ENCODE measurements at places on chromosomes 16 and 17.

GRCh38 chr17:33421933-33422332, 128.8 kb upstream of the ASIC2 start:
- no peak for DNase-seq

DNA sequence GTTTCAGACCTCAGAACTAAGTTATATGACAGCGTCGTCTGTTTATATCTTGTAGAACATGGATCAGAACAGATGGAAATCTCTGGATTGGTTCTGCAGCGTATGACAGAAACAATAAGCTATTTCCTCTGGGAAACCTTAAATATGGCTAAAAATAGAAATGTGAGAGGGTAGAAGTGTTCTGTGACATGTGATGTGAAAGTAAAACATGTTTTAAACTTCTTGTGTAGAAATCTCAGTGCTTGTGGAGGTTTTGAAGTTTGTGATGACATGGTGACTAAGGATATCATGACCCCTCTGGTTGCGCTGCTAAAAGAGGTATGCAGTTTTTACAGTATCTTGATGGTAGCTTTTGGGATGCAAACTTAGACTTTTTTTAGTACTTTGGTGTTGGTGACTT, 2.8 kb downstream of the HEATR3 start:
- peak; percentile 44 for DNase-seq

DNA sequence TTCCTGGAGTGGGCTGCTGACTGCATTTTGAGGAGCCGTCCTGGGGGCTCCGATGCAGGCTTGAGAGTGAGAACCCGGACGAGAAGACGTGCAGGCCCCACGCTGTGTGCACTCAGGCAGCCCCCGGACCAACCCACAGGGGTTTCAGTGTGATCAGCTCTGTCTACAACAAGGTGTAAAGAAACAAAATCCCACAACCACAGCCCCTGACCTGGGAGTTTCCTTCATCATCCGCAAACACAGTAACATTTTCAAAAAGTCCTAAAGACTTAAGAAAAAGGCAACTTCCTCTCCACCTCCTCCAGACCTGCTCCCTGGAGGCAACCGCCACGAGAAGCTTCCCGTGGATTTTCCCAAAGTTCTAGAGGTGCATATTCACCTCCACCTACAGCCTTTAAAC, 15.4 kb upstream of the MEAK7 start:
- no peak for DNase-seq

DNA sequence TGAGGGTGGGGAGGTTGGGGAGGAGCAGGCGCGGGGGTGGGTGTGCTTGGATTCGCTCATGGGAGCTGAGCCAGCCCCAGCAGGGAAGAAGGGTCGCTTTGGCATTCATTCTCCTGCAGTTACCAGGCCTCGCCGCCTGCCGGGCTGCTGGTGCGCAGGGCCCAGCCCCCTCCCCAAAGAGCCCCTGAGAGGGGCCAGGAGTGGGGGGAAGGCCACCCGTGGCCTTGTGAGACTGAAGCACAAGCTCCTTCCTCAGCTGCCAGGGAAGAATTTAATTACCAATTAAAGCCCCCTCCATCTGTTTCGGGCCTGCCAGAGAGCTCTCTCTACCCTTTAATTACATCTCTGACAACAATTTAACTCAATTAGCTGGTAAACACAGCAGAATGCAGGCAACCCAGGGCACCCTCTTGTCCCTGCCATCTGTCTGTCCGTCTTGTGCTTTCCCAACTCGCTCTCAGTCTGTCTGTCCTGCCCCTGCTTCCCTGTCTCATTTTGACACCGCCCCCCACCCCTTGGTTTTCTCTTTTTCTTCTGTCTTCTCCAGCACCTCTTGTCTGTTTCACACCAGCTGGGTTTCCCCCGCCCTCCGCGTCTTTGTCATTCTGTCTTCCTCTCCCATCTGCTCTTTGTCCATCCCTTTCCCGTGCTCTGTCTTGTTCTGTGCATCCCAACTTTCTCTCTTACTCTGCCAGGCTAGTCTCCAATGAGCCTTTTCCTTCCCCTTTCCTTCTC, 32.7 kb downstream of the CDK5RAP3 start:
- no peak for DNase-seq

- no peak for DNase-seq
Measured at GRCh38 chr17:66713533-66714042, 121.3 kb upstream of the CACNG5 start.

GRCh38 chr17:64585146-64585545, 77.0 kb downstream of the SMURF2 start:
- DNase-seq, result no peak

DNA sequence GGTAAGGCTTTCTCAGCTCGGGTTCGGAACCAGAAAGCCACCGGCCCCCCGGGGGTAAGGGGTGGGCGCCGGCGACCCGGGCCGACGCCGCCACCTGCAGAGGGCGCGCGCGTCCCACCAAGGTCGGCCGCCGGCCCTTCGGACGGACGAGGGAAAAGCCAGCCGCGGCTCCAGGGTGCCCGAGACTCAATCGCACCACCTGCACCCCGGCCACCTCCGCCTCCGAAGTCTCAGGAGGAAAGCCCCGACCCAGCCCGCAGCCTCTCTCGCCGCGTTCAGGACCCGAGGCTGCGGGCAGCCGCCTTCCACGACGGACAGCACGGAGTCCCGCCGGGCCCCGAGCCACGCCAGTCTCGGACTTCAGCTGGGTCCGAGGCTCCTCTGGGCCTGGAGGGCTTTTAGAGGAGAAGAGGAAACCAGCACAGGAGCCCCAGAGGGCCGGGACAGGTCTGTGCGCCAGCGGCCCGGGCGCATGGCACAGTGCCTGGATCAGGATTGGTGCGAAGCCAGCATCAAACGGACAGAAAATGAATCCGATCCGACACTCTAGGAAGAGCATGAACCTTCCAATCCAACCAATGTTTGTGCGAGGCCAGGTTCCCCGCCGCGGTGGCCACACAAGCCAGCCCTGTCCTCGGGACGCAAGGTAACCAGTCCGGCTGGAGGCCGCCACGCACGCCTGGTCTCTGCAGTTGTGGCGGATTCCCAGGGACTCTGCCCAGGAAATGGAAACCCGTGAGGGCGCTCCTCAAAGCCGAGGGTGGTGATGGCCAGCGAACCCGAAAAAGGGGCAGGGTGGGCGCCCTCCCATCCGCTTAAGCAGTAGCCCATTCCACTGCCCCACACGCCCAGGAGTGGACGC, 6.7 kb downstream of the CBX8 start:
- DNase-seq, result no peak

DNA sequence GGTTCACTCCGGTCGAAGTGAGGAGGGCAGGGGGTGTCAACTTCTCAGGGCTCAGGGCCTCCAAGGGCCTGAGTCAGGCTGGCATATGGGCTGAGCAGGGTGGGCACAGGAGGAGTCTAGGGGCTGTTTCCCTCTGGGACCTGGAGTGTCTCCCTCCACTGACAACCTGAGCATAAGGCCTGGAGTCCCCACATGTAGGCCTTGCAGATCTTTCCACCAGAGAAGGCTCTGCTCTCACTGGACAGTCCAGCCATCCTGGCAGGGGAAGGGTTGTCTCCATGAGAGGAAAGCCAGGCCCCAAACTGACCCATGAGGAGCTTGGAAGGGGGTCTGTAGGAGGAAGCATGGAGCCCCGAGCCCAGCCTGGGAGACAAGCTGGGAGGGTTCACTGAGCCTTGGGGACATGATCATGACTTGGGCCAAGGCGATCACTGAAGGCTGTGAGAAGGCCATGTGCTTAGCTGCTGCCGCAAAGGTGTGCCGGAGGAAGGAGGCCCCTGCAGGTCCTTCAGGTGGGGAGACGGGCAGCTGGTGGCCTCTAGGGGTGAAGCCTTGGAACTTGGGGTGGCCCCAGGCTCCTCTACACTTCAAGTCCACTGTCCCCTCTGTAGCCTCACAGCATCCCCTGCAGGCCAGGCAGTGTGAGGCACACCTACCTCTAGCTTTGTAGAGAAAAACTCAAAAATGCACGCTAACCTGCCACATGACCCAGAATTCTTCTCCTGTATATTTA, 9.9 kb downstream of the CMTM2 start:
- no peak for DNase-seq

GRCh38 chr17:31843070-31843745, 15.8 kb downstream of the COPRS start:
- DNase-seq, result peak; percentile 81

- no peak for DNase-seq
Measured at GRCh38 chr17:5541610-5542202, 42.6 kb downstream of the NLRP1 start.

DNA sequence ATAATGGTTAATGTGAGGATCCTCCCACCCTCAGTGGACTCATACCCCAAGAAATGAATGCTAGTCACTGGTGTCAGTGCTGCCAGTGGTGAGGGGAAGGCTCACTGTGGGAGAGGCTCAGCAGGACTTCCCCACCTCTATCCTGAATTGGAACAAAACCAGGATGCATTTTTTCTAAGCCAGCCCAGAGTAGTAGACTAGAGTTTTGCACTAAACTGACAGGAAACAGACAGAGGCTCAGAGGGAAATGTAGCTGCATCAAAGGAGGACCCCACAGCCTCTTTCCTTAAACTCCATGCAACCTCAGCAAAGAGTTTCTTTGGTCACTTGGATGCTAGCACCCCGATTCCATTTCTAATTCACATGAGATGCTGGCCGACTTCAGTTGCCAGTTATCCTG, 10.7 kb upstream of the SKAP1 start:
- no peak for DNase-seq

GRCh38 chr16:85574672-85575475, 38.2 kb upstream of the GSE1 start:
- no peak for DNase-seq

- DNase-seq, result peak; percentile 35
Measured at GRCh38 chr17:17125136-17126084, 80.7 kb downstream of the PLD6 start.

DNA sequence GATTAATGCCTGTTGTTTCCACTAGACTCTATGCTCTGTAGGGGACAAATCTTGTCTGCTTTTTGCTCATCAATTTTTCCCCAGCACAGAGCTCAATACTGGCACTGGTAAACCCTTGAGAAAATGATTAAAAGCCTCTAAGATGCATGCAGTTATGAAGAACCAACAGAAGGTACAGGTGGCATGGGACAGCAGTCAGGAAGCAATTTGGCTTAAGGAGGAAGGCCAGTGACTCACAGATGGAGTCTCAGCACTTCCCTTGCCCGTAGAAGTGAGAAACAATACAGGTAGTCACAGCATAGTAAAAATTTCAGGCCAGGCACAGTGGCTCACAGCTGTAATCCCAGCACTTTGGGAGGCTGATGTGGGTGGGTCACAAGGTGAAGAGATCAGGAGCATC, 504.7 kb upstream of the RBFOX1 start:
- DNase-seq, result no peak

- DNase-seq, result no peak
Measured at GRCh38 chr16:84905965-84906460, 86.2 kb downstream of the CRISPLD2 start.

DNA sequence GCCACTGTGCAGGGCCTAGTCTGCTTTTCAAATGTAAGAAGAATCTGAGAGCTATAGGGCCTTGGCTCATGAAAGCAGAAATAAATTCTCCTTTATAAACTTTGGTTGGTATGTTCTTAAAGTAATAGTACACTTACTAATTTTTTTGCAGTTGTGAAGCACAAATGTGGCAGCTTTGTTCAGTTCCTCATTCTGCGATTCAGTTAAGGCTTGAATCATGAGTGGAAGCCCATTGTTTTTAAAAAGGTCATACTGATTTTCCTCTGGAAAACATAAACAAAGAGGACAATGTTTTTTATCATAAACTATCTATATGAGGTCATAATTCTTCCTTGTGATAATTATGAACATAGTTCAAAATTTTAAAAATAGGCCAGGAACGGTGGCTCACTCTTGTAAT, 23.6 kb upstream of the DYNC1LI2 start:
- DNase-seq, result no peak

GRCh38 chr16:88750854-88751253, 34.2 kb downstream of the PIEZO1 start:
- no peak for DNase-seq

DNA sequence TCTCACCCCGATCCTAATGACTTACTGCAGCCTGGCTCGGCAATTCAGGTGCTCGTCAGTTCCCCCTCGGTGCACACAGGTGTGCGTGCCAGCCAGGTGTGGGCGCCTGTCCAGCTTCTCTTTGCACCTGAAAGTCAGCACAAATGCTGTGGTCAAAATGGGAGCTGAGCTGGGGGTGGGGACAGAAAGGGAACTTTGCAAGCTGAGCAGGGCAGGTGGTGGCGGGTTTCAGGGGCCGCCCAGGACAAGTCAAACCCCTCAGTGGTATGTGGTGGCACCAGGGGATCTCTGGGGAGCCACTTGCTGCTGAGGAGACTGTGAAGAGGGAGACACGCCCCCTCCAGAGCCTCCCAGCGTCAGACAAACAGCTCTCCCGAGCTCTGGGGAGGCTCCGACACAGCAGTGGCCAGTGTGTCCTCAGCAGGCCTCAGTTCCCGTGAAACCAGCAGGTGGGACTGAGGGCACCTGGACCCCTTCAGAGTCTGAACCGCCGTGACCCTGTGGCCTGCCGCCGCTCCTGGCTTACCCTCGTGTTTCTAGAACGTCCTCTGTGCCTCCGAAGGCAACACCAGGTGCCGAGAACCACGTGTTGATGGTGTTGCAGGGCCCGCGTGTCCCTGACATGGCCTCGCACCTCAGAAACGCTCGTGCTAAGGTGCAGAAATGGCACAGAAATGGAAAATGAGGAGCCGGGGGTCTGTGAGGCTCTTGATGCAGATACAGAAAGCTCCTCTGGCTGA, 233.5 kb upstream of the TNRC6C start:
- DNase-seq, result no peak

DNA sequence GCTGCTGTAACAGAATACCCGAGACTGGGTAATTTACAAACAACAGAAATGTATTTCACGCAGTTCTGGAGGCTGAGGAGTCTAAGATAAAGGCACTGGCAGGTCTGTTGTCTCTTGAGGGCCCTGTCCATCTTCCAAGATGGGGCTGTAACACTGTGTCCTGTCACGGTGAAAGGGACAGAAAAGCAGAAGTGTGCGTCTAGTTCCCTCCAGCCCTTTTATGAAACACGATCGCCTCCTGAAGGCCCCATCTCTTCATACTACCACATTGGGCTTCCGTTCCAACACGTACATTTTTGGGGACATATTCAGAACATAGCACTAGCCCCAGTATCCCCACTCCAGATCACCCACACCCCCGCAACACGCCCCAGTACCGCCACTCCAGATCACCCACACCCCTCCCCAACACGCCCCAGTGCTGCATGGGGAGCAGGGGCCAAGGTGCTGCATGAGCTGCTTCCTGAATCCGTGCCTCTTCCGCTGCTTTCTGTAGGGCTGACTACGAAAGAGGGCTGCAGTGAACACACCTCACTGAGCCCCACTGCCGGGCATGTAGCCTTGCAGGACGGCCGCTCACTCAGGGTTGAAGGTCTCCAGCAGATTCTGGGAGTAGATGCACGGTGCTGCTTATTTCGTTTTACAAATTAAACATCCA, 91.9 kb downstream of the RPTOR start:
- no peak for DNase-seq

- DNase-seq, result no peak
Measured at GRCh38 chr17:50608700-50609379, 25.8 kb upstream of the ABCC3 start.

DNA sequence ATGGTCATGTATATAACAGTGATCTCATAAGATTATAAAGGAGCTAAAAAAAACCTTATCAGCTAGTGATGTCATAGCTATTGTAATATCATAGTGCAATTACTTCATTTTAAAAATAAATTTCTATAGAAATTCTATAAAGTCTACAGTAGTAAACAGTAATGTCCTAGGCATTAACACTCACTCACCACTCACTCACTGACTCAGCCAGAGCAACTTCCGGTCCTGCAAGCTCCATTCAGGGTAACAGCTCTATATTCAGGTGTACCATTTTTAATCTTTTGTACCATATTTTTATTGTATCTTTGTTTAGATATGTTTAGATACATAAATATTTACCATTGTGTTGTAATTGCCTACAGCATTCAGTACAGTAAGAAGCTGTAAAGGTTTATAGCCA, 524.4 kb upstream of the CDH5 start:
- DNase-seq, result no peak
